Suppressor macrophage treated with lipopolysaccharide for 4 hours (primary cell): ENCODE measurements at places on chromosomes 3 and 15.

DNA sequence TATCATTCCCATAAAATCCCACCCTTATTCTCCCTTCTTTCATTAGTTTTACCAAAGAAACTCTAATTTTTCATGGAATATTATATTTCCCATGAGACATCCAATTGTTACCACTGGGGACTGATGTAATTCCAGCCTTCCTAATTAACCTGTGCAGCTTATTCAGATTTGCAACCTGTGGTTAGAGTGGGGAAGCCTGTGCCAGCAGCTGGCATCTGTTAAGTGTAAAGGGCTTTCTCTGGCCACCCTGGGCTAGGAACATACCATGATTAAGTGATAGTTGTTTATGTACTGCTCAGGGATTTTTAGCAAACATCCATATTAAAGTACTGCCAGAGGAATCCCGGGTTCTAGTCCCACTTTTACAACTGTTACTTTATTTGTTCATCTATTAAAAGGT lies 78.2 kb downstream of the TPRG1 start:
- DNase-seq: no peak

- DNase-seq: no peak
These were observed 67.5 kb upstream of the RPL32 start for GRCh38 chr3:12908859-12909258.

- DNase-seq: peak; percentile 69
These were observed 778 bp downstream of the MTMR10 start for GRCh38 chr15:30990446-30991254.

- DNase-seq: no peak
These were observed 481.9 kb upstream of the CNTN4 start for GRCh38 chr3:1616744-1617143.

DNA sequence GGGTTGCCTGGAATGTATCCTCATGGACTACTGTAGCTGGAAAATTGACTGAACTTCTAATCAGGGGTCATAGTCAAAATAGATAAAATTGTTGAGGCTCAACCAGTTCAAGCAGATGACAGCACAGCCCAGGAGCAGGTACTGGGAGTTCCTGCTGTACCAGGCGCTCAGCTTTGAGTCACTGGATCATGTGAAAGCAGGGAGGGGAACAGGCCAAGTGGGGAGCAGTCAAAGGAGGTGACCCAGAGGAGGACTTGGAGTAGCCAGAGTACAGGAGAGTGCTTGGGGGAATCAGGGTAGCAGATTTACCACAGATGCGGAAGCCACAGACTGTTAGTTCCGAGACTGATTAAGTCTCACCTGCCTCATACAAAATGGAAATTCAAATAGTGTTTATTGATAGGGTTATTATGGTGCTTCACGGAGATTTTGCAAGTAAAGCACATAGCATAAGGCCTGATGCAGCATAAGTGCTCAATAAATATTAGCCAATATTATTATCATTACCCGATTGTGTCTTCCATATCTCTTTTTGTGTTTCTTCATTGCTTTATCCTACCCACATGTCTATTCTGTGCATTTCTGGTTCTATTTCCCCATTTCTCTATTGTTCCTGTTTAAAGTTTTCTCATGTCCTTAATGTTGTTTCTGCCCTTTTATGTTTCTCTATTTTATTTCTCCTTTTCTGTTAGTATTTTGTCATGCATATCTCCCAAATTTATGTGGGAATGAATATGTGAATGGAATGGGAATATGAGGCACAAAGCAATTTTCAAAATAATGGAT lies 369.2 kb upstream of the MCTP2 start:
- peak; percentile 47 for DNase-seq

GRCh38 chr3:116524453-116525210 lies 79.3 kb upstream of the LSAMP start:
- no peak for DNase-seq

- DNase-seq: no peak
These were observed 254.5 kb downstream of the NLGN1 start for GRCh38 chr3:173652093-173652492.

GRCh38 chr3:144252896-144253295 lies 281.3 kb downstream of the DIPK2A start:
- DNase-seq: no peak

- no peak for DNase-seq
These were observed 167.8 kb downstream of the TAFA4 start for GRCh38 chr3:68764554-68764953.

GRCh38 chr3:98021830-98022560 lies 13.1 kb downstream of the GABRR3 start:
- no peak for DNase-seq

- no peak for DNase-seq
These were observed 43.8 kb upstream of the CMTM8 start for GRCh38 chr3:32194653-32195052.

DNA sequence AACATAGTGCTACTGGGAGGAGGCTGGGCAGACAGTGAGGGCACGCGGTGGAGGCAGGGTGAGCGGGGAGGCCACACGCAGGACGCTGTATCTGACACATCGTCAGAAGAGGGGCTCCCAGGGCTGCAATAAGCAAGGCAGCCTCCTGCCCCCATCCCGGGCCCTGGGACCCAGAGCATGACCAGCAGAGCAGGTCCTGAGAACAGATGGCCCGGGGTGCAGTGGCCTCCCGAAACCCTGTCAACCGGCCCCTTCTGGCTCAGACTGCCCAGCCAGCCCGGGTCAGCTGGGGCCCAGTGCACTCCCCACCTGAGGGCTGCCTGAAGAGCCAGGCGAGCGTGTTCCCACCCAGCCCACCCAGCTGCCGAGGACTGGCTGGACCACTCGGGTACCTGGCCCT lies 37.4 kb downstream of the DNAJB8 start:
- DNase-seq: no peak

DNA sequence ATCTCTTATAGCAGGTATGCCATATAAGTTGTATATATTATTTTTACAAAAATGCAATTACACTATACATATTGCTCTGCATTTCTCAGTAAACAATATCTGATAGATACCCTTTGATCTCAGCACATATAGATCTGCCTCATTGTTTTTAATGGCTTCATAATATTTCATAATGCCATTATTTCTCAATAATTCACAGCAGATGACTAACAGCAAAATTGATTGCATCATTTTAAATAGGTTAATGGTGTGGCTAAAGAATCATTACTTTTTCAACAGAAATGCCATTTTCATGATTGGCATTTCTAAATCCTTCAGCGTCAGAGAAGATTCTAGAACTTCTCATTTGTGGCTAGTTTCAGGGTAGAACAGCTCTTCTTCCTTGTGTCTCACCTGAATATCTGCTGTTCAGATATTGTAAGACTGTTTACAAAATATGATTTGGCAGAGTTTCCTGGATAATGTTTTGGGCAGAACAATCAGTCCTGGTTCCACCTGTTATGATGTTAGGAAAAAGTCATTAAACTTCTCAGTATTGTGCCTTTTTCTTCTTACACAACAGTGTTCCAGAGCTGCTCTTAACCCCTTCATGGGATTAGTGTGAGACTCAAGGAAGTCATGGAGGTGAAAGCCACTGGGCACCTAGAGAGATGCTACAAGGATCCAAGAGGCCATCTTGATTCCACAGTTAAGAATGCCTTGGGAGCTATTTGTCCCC lies 397.6 kb upstream of the THBS1 start:
- peak; percentile 5 for DNase-seq

DNA sequence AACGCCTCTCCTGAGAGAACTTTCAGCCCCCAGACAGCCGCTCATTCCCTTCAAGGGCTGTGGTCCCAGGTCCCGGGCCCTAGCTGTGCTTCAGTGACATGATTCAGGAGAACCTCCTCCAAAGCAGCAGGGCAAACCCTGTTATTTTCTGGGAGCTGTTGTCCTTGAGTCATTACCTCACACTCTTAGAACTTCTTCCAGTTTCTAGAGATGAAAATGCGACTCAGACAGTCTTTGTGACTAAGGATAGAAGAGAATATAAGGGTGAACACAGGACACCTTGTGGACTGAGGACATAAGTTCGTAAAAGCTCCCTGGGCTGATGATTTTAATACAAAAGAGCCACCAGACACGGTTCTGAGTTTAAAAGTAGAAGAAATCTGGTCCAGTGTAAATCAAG lies 203.8 kb downstream of the RORA start:
- no peak for DNase-seq

GRCh38 chr15:56428821-56429458 lies 36.0 kb downstream of the MNS1 start:
- peak; percentile 51 for DNase-seq

DNA sequence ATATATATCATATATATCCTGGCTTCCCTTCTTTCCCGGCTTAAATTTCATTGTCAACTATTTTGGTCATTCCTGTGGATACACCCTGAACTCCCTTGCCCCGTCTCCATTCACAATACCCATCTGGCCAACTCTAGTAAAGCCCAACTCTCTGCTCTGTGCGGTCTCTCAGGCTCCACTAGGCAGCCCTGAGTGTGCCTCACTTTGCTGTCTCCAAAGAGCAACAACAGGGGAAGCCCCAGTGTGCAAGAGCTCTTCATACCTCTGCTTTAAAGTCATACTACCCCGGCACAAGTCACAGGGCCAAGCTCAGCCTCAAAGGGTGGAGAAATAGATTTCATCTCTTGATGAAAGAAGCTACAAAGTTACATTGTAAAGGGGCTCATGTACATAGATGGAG lies 18.9 kb upstream of the FEM1B start:
- no peak for DNase-seq

DNA sequence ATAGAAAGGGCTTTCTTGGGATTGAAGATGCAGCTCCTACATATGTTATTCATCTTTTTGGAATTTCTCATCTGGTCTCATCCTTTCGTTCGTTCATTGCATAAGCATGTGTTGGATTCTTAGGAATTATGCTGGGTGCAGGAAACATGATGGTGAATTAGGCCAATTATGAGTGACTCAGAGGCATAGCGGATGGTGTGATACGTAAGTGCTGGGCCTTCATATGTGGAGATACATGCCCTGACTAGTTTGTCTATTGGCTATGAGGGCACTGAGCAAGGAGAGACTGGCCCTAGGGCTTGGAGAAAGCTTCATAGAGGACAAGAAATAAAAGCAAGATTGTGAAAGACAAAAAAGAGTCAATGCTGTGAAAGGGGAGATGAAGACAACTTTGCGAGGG lies 235.1 kb downstream of the MYRIP start:
- DNase-seq: no peak

DNA sequence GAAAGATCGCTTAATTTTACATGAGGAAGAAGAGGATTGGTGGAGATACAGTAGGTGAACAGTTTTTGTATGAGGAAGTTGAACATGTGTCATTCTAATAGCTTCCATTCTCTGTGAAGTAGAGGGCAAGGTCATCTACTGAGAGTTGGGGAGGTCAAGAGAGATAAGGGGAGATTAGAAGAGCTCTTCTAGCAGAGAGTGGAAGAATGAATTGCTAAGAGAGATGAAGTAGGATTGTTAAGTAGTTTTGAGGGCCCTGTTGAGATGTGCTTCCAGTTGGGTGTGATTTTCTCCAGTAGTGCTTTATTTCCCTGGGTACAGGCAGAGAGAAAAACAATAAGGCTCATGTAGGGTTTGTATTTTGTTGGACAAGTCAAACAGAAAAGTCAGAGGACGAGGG lies 5.2 kb downstream of the OPA1 start:
- no peak for DNase-seq

GRCh38 chr3:1092771-1093170 lies at the start of gene CNTN6:
Gene CNTN6, plus strand, starts transcription at chr3:1093024. Its CDS starts 54,985 bp downstream, at chr3:1148009.
- no peak for DNase-seq

DNA sequence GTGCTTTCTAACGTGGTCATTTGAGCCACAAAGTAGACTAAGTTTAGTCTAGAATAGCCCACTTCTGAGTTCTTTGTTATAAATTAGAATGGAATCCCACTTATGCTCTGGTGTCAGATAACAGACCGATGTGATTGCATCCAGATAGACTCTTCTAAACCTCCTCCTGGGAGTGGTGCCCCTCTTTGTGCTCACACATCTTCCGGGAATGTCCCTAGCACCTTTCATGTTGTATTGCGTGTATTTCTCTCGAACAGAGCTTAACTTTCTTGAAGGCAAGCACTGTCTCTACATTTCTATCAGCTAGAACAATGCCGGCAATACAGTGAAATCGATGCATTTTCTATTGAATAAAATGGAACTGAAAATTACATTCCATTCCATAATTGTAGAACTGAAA lies 23.0 kb downstream of the CP start:
- DNase-seq: no peak

DNA sequence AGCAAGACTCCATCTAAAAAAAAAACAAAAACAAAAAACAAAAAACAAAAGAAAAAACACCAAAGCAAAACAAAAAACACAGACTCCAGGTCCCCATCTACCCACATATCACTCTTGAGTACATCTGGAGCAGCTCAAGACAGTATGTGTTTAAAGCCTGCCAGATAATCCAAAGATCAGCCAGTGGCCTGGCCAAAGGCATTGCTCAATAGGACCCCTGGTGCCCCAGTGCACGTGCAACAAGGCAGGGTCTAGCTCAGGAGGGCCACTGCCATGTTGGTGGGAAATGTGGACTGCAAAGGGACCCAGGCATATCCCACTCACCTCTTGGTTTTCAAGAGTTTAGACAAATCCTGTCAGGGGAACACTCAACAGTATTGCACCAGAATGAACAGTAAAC lies 279.5 kb downstream of the RPLP1 start:
- no peak for DNase-seq

- DNase-seq: no peak
These were observed 29.6 kb downstream of the LMLN start for GRCh38 chr3:197989651-197990050.

DNA sequence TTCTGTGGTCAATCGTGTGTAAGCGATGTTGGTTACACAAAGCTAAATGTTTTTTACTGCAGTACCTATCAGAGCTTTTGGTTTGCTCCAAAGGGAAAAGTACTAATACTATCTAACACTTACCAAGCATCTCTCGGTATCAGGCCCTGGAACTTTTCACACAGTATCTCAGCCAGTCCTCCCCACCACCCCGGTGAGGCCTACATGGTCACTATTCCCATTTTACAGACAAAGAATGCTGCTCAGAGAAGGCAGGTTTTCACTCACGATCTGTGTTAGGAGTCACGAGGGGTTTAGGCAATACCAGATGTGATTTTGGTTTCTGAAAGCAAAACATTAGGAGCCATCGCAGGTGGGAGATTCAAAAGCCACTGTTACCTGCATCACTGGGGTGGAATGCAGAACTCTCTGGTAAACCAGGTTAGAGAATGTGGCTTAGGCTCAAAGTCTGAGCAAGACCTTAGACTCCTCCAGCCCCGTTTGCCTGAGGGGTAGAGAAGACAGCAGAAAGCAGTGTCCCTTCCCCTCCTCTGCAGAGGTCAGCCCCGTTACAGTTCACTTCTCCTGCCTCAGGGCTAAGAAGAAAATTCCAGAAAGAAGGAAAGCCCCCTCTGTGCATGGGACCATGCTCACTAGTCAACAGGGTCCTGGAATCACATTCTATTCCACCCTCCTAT lies 57.2 kb downstream of the XXYLT1 start:
- no peak for DNase-seq

DNA sequence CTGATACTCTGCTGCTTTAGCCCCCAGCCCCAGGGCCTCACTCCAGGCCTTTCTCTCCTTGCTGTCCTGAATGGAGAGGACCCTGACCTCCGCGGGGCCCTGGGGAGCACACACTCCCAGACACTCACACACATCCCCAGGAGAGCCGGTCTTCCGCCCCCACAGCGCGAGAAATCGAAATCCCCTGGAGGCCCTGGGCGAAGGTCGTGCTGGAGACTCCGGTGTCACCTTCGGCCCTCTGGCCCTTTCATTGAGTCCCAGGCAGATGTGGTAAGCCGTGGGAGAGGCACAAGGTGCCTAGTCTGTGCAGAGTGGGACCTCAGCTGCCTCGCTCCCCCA lies 848 bp upstream of the GOLGA8B start:
- no peak for DNase-seq

- DNase-seq: peak; percentile 12
These were observed 191.6 kb downstream of the GREM1 start for GRCh38 chr15:32909431-32909830.

- DNase-seq: no peak
These were observed 2.7 kb downstream of the UQCC5 start for GRCh38 chr3:52539010-52539653.

GRCh38 chr3:10770547-10770946 lies 45.5 kb upstream of the SLC6A11 start:
- no peak for DNase-seq
